ENCODE measurements at places on chromosomes 7 and 10.
A peak's percentile ranks its signal among the peaks of the same experiment; 100 is the strongest.

DNA sequence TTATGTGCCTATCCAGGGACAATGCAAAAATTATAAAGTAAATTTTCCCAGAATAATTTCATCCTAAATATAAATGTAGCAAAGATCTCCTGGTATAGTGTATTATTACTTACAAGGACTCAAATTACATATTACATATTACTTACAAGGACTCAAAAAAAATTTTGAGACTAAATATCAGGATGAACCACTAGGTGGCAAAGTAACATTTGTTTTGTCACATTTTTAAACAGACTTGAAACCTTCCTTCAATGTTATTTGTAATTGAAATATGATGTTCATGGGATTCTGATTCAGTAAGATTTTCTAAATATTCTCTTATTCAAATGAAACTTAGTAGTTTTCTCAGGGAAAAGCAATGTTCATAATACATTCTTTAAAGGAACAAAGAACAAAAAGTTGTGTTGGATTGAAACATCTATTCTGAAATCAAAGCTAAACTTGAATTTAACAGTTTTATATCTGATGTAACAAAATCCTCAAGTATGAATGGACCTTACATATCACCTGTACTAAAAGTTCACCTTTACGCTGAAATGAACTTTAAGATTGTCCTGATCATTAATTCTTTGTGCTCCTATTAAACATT lies 74.3 kb upstream of the GNAI1 start:
- ATAC-seq: peak; percentile 79

DNA sequence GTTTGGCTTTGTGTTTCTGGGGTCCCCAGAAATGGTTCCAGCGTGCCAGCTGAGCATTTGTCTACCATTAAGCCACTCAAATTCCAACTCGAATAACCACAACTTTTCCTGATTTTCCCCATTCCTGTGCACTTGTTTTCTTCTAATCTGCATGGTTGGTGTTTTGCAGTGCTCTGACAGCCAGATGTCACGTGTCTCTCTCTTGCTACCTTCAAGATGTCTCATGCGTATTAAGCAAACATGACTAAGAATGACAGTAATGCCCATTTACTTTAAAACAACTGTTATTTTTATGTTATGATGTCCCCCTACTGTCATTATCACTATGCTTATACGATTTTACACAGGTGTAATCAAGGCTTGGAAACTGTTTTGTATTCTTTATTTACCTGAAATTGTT lies 35.2 kb upstream of the MXI1 start:
- no peak for ATAC-seq

DNA sequence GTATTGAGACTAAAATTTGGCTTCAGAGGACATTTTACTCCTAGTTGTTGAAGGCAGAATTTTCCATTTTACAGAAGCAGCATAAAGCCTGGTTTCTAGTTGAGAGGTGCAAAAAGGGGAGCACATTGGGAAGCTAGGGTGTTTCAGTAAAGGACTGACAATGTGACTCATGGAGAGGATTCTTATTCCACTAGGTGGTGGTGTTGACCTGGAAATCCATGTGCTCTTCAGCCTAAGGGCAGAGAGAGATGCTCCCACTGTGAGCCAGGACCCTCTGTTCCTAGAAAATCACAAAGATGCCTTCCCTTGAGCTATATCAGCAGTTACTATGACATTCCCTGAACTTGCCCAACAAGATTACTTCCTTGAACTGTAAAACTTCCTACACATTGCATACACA lies 687.8 kb downstream of the IPMK start:
- peak; percentile 45 for ATAC-seq

GRCh38 chr7:132009778-132010177 lies 453.4 kb upstream of the PODXL start:
- ATAC-seq: no peak

DNA sequence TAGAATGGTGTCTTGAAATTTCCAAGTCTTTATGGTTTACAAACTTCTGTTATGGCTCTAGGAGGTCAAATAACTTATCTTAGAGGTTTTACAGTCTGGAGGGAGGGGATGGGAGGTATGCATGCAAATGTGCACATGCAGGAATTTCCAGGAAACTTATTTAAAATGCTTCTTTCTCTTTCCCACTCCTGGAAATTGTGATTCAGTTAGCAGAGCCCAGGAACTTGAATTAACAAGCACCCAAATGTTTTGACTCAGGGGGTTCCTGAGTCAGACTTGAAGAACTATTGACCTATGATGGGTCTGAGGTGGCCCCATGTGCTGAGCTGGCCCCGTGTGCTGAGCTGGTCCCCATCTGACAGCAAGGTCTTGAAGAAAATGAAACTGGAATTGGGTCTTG lies 669.4 kb downstream of the INHBA start:
- no peak for ATAC-seq

GRCh38 chr7:45918556-45918955 lies 2.5 kb downstream of the IGFBP3 start:
- no peak for ATAC-seq

GRCh38 chr10:58543141-58543540 lies 30.5 kb downstream of the BICC1 start:
- no peak for ATAC-seq

- ATAC-seq: no peak
These were observed 108.8 kb downstream of the ADCY1 start for GRCh38 chr7:45682836-45683555.

DNA sequence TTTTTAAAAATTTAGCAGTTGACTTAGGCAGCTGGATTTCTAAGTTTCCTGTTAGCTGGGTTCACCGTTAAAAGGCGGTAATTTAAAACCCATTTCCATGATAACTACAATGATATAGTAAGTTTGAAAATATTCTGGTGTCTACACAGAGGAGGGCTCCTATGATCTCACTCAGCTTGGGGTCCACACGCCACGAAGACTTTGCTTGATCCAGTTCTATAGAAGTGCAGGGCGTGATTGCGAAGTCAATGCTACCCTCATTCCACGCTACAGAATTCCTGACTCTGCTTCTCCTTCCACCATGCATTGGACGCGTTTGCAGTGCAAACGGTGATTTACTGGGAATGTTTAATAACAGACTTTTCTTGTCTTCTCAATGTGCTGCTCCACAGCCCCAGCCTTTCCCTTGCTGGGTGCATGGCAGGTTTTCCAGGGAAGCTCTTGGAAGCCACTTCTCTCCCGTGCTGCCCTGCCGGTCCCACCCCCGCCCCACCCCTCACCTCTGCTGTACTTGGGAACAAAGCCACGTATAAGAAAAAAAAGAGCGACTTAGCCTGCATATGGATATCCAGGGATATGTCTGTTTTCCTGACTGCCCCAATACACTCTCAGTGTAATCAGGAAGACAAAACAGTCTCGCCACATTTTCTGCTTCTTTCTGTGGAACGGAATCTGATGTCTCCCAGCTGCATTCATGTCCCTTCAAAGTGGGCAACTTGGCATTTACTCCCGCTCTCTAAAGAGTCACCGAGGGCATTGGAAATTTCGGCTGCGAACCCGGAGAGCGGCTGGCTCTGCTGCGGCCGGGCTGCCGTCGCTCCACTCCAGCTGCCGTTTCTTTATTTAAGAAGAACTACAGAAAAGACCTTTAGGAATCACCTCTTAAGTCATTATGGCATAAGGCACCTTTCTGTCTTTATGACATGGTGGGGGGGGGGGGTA lies 434.4 kb upstream of the MGMT start:
- ATAC-seq: no peak

- peak; percentile 62 for ATAC-seq
These were observed 4.3 kb downstream of the ELOVL3 start for GRCh38 chr10:102230264-102230860.

- ATAC-seq: no peak
These were observed 47.2 kb downstream of the APBB1IP start for GRCh38 chr10:26485150-26485941.

DNA sequence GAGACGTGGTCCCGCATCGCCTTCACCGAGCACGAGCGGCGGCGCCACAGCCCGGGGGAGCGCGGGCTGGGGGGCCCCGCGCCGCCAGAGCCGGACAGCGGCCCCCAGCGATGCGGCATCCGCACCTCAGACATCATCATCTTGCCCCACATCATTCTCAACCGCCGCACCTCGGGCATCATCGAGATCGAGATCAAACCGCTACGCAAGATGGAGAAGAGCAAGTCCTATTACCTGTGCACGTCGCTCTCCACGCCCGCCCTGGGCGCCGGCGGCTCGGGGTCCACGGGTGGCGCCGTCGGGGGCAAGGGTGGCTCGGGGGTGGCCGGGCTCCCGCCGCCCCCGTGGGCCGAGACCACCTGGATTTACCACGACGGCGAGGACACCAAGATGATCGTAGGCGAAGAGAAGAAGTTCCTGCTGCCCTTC lies 737 bp downstream of the CNNM2 start:
- ATAC-seq: no peak

GRCh38 chr10:108064746-108065260 lies 900.3 kb upstream of the SORCS1 start:
- ATAC-seq: no peak

DNA sequence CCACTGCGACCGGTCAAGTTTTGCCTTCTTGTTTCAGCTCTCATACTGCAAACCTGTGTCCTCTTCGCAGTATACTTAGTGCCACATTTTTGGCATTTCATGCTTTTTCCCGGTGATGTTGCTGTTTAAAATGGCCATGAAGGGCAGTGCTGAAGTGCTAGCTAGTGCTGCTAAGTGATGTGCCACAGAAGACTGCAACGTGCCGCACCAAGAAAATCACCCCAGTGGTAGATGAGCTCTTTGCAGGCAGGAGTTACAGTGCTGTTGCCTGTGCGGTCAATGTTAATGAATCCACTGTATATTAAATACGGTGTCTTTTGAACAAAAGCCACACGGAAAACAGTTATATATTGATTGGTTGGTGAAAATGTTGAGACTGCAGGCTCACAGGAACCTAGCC lies 120.3 kb downstream of the ANLN start:
- no peak for ATAC-seq

DNA sequence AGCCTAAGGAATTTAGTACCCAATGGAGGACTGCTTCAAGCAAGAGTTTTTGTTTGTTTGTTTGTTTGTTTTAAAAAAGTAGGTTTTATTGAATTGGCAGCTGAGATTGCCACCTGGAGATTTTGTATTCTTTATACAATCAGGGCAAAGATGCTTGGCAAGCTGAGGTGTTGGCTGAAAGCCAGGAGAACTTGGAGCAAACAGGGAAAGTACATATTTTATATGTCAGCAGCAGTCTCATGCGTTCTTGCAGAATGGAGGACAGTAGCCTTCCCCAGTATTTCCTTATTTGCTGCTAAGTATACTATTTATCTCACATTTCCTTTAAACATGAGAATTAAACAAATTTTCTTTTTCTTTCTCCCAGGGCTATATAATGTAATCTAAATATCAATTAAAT lies 22.6 kb upstream of the ICA1 start:
- no peak for ATAC-seq

- no peak for ATAC-seq
These were observed 213.6 kb downstream of the FAM107B start for GRCh38 chr10:14560791-14561765.

GRCh38 chr10:94218493-94219183 lies 144.1 kb downstream of the NOC3L start:
- ATAC-seq: 0 out of 3 replicates have a peak, but pooled peaks have one; percentile 31

- ATAC-seq: no peak
These were observed 22.3 kb upstream of the KLF14 start for GRCh38 chr7:130756316-130756715.

DNA sequence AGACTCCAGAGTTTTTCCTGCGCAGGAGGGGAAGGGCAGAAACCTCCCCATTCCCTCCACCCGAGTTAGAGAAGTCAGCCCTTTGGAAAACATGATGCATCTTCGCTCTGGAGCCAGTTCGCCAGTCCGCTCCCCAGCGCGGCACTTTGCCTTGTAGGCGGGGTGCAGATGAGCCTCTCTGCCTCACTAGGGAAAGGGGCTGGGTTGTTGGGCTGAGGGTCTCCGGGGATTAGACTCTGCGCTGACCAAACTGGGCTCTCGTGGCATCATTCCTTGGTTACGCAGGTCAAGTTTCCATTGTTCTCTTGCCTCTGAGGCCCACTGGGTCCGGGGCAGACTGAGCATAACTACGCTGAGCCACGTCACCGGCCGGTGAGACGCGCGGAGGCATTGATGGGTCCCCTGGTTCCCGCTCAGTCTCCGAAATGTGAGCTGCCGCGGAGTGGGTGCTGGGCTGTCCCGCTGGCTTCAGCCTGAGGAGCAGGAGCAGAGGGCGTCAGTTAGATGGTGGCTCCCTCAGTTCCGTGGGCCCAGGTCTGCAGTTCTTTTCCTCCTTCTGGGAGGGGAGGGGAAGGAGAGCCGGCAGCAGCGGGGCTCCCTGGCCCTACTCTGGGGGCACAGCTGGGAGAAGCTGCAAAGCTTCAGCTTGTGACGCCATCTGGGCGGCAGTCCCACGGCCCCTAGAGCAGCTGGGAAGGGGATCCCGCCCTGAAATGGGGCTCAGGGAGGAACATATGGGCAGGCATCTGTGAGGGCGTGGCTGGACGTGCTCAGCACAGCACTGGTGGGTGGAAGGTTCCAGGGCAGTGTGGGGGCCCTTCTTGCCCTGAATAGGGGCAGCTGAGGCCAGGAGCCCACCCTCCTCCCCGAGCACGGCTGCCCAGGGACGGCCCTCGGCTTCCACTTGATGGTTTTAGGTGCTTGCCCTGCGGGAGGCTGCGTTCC lies 121.3 kb upstream of the BTBD16 start:
- no peak for ATAC-seq

- no peak for ATAC-seq
These were observed 10.3 kb upstream of the PCBD1 start for GRCh38 chr10:70898687-70899086.

DNA sequence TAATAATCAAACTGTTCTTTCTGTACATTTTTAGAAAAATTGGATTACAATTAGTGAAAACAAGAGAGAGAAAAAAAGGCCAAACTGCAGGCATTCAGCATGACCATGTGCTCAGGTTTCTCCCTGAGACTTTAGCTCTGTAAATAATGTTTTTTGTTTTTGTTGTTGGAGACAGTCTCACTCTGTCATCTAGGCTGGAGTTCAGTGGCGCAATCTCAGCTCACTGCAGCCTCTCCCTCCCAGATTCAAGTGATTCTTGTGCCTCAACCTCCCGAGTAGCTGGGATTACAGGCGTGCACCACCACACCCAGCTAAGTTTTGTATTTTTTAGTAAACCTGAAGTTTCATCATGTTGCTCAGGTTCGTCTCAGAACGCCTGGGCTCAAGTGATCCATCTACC lies 23.0 kb downstream of the BZW2 start:
- ATAC-seq: 0 out of 3 replicates have a peak, but pooled peaks have one; percentile 11

DNA sequence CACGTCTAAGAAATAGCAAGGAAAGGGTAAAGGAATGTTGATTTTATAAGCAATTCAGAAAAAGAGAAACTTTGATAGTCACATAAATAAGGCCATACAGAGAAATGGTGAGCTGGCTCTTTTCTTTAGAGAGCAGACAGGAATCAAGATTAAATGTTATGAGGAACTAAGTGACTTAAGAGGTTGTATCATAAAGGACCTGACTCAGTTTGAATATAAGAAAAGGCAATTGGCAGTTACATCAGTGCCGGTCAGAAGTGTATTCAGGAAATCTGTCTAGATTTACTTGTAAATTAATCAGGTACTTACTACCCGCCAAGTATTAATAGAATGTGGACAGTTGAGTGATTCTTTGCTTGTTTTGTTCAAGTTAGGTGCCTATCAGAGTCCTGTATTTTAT lies 2.1 kb downstream of the MRPL32 start:
- ATAC-seq: no peak

DNA sequence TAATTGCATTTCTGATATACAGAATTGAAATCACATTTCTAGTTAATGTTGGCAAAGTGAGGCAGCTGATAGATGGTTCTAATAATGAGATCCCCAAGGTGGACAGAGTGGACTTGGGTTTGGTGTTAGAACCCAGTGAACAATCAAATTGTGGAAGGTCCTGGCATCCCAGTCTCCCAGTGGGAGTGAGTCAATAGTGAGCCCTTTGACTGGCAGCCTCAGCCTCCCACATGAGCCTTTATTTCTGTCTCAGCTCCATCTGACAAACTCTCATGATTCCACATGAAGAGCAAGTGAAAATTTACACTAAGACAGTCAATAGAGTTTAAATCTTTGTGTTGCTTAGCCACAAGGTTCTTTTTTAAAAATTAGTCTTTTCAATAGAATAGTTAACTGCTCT lies 56.7 kb upstream of the MYO3A start:
- ATAC-seq: no peak
